Type B pancreatic cell (in vitro differentiated cells): ENCODE measurements at places on chromosomes 6 and 20. TPM values are rescaled to one million over a fixed set of nuclear protein-coding genes. Genes with fewer than 3 reads are reported as not detected.

The KHDC1L gene
- total RNA-seq: 0.75 TPM in 1 of 2 replicates, not detected in the other

The RIPOR2 gene
- 2.1 and 4.2 TPM in 2 replicates for total RNA-seq

The RIPOR3 gene
- total RNA-seq: 1.9 and 5.1 TPM in 2 replicates

The HCK gene
- total RNA-seq: not detected in 2 replicates

The CDKN1A gene
- 76.3 and 185 TPM in 2 replicates for total RNA-seq

The PRDM13 gene
- not detected in 2 replicates for total RNA-seq

The PET117 gene
- total RNA-seq: 17.8 and 18.7 TPM in 2 replicates

The C6orf163 gene
- total RNA-seq: 3.3 and 4.7 TPM in 2 replicates

The HMGCLL1 gene
- 1.6 and 1.9 TPM in 2 replicates for total RNA-seq

DNA sequence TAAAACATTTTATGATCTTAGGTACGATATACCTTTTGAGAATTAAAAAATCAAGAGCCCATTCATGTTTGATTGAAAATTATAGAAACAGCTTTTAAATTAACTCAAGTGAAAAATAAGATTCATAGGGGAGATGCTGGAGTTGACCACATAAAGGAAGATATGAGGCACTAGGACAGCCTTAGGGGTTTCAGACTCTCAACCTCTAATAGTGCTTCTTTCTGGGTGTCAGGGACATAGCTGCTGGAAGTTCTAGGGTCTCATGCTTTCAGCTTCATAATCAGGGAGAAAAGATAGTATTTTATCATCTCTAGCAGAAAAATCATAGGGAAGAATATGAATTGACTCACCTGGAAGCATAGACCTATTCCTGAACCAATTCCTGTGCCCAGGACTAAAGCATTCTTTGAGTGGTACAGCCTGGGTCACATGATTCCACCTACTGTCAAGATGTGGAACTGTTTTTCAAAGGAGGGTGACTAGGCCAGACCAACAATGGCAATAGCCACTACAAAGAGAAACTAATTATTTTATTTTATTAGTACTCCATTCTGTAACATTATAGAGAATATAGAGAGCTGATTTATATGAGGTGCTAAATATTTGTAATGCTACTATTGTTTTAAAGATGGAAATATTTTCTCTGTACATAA, 27.8 kb upstream of the CENPW start:
- DNase-seq: no peak

- DNase-seq: no peak
Observed at GRCh38 chr20:49237531-49237930, 18.3 kb downstream of the DDX27 start.

DNA sequence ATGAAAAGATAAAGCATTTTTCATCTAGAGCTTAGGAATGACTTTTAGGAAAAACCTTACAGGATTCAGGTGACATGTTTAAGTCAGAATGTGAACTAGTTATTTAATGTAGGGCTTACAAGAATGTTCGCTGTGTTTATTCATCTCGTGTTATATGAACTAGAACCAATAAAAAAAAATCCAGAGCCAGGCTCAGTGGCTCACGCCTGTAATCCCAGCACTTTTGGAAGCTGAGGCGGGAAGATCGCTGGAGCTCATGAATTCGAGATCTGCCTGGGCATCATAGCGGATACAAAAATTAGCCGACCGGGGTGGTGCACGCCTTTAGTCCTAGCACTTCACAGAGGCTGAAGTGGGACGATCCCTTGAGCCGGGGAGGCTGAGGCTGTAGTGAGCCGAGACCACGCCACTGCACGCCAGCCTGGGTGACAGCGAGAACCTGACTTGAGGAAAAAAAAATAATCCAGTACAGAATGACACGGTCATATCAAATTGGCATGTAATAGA, 46.3 kb downstream of the OR2B2 start:
- DNase-seq: no peak

DNA sequence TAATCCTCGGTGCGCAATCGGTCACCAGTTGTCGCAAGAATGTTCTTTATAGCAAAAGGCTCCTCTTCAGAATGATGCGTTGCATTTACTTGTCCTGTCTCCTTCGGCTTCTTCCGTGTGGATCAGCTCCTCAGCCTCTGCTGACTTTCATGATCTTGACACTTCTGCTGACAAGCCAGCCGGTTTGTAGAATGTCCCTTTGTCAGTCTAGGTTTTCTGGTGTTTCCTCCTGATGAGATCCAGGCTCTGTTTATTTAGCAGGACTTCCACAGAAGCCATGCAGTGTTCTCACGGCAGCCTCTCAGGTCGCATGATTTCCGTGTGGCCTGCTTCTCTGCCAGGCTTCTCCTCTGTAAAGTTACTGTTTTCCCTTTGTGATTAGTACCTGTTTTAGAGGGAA, 66.9 kb downstream of the STX11 start:
- DNase-seq: no peak

GRCh38 chr20:54251096-54251495, 43.2 kb downstream of the PFDN4 start:
- no peak for DNase-seq

DNA sequence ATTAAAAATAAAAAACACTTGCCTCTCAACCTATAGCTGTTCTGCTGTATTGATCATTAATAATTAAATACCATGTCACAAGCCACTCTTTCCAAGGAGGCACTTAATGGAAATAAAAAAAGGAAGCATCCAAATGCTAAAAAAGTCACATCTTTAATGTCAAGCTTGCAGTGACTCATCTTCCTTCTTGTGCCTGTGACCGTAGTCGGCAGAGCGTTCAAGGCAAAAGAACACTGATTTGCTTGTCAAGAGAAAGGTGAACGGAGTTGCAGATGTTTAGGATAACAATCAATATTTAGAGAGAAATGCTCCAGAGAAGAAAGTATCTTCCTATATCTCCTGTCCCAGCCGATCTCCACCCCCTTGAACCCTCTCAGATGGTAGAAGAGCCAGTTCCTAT, 341.0 kb upstream of the OPRM1 start:
- DNase-seq: no peak

- DNase-seq: no peak
Observed at GRCh38 chr6:137095651-137096238, 51.0 kb upstream of the IL20RA start.

- DNase-seq: no peak
Observed at GRCh38 chr6:152050451-152051195, 243.1 kb downstream of the ESR1 start.
